ENCODE measurements at places on chromosomes 2 and 18.

GRCh38 chr2:9179572-9180201, 26.9 kb upstream of the ASAP2 start:
- DNase-seq = no peak

DNA sequence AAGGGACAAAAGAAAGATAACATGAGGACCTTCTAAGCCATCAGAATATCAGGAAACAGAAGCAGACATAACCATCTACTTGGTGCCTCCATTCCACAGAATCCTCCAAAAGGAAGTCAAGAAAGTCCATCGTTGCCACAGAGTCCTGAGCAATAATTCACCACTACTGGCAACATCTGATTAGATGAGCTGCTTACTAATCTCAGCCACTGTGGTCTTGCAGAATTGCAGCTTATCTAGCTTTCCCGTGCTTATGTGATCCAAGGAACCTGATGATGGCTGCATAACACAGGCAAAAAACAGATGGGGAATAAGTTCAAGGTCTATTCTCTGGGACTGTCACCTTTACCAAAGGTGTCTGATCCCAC, 278.5 kb downstream of the AFF3 start:
- DNase-seq = no peak

DNA sequence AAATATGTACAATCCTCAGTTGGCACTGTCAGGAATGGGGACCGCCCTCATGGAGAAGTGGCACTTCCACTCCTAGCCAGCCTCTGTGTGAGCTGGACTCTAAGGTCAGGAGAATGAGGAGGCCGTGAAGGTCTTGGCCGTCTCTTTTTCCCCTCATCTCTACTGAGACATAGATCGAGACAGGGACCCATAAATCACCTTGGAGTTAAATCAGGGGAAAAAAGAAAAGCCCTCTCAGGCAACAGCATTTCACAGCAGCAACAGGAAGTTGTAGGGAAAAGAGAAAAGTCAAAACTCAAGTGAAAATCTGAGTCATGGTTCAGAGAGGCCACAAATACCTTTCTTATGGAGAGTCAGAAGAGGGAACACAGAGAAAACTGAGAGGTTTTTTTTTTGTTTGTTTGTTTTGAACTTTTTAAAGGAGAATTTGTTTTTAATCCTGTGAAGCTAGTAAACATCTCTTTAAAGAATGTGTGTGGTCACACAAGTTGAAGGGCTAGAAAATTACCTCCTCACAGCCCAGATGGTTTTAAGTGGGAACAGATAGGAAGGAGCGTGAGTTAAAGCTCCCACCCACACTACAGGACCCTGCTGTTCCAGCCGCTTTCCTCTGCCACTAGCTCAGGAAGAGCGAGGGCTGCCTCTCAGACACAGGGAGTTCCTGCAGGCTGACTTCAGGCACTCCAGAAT, 30.6 kb upstream of the CYP1B1 start:
- DNase-seq = no peak

DNA sequence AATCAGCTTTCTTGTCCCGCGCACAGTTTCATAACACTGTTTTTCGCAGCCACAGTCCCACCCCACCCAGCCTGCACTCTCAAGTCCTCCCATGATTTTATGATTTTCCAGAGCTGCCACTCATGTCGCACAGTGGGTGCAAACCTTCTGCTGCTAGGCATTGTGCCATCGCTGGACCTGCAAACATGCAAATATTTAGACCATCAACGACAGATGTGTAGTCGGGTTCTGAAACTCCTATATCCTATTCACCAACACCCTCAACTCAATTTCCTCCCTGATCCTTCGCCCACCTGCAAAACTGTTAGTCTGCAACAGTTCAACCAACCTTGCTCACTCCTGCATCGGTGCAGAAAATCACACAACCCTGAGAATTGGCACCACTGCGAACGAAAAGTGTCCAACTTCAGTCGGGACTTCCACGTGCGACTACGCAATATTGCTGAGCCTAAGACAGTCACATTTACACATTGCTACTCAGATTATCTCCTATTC, 871 bp upstream of the ALS2 start:
- DNase-seq = no peak

DNA sequence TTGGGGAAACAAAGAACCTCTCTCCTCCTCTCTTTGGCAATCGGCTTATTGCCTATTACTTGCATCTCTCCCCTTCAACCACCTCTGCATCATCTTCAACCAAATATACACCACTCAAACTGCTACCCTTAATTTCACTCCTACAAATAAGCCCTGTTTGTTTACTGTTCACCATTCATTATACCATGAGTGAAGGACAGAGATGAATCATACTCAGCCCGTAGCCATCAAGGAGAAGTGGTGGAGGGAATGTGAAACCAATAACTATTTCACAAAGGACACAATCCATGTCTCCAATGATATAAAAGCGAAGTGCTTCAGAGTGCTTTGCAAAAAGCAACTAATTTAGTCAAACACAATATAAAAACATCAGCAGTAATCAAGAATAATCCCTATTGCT, 76.8 kb downstream of the CACNB4 start:
- no peak for DNase-seq

DNA sequence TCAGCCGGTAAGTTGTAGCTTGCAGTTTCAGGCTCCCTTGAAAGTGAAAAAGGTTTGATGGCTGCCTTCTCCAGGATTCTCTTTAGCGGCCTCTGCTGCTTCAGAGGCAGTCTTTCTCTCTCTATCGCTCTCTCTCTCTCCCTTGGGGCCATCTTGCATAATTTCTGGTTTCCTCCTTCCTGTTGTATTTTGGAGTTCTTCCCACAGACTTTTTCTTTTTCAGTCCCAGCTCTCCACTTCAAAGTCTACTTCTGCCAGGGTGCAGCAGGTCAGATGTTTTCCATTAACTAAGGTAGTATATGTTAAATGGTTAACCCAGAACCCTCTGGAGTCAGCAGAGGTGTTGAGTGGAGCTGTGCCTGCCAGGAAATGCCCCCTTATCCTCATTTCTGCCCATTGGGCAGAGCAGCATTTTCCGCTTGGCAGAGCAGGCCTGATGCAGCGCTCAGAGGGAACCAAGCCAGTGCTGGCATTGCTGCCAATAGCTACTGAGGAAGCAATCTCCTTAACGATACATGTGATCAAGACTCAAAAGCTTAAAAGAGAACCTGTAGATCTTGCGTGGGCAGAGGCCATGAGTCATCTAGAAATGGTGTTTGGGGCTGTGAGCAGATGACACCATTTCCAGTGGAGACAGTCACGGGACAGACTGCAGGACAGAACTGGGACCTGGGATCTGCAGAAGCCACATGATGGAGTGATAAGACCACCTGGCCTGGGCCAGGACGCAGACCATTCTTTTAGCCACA, 20.8 kb downstream of the DBI start:
- peak; percentile 69 for DNase-seq

DNA sequence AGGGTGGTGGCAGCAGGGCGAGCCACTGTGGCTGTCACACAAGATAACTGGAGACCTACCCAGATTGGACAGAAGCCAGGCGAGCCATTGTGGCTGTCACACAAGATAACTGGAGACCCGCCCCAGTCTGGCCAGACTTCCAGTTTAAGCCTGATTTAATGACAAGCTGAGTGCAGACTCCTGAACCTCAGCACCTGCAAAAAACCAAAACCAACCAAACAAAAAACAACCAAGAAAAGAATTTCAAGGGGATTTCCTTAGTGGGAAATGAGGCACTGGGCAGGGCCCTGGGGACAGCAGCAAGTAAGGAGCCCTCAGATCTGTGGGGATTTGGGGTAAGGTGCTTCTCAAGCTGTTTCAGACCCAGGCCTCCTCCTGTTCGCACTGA, 95.2 kb upstream of the BOD1L2 start:
- DNase-seq = no peak

DNA sequence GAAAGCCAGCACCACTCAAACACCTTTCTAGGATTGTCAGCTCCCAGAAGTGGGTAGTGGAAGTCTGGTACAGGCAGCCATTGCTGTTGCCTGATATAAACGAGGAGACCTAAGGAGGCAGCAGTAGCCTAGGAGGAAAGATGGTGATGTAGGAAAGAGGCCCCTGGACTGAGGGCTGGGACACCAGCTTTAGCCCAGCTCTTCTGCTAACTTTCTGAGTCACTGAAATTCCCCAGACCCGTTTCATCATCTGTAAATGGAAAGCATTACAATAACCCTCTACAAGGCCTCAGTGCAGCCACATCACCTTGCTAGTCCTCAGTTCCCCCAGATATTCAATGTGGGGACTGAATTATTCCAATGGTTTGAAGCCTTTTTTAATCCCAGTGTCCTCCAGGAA, 336.5 kb downstream of the TNS1 start:
- DNase-seq = no peak

- no peak for DNase-seq
These were observed 188.7 kb downstream of the FTCDNL1 start for GRCh38 chr2:199662255-199662654.

DNA sequence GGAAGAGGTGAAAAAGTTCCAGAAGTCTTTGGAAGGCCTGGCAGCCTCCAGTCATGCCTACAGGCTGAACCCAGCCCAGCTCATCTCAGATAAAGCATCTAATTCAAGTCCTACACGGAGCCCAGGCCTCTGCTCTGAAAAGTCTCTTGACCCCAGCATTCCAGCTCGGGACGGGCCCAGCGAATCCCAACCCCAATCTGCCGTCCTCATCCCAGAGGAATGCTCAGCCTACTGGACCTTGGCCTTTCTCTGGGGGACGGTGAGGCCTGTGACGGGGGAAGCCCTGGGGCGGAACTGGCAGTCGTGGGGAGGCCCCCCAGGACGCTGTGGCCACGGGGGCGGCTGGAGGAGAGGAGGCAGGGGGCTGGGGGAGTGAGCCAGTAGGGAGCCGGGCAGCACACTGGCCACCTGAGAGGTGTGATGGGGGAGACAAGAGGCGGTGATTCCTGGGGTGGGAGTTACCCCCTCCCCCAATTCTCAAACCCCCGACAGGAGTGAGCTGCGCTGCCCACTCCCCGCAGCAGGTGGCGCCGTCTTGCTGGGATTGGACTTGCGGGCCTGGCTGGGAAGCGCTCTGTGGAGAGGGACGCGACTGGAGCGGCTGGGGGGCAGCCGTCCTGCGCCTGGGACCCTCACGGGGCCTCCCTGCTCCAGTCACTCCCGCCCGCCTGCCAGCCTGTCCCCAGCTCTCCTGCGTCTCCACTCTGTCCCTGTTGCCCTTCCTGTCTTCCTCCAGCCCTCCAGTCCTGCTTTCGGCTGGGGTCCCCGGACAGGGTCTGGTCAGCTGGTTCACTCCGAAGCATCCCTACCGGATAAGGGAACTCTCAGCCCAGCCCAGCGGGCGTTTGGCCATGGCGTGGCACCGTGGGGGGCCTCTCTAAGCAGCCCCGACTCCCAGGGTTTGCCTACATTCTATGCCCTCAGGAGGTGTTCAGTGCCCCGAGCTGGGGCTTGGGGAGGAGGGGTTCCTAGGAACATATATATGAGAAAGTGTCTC, 182.6 kb upstream of the HAAO start:
- DNase-seq = peak; percentile 81

GRCh38 chr18:60976976-60977375, 356.3 kb upstream of the CDH20 start:
- no peak for DNase-seq

DNA sequence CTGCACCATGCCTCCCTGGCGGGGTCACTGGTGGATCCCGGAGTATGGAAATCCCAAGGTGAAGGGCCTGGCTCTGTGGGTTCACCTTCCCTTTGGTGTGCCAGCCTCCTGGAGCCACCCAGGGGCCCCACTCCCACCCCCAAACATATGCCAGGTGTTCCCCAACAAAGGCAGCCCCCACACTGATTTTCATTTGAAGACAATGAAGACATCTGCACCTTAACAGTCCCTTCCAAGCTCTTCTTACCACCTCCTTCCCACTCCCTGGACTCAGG, 11.7 kb downstream of the BIN1 start:
- no peak for DNase-seq

DNA sequence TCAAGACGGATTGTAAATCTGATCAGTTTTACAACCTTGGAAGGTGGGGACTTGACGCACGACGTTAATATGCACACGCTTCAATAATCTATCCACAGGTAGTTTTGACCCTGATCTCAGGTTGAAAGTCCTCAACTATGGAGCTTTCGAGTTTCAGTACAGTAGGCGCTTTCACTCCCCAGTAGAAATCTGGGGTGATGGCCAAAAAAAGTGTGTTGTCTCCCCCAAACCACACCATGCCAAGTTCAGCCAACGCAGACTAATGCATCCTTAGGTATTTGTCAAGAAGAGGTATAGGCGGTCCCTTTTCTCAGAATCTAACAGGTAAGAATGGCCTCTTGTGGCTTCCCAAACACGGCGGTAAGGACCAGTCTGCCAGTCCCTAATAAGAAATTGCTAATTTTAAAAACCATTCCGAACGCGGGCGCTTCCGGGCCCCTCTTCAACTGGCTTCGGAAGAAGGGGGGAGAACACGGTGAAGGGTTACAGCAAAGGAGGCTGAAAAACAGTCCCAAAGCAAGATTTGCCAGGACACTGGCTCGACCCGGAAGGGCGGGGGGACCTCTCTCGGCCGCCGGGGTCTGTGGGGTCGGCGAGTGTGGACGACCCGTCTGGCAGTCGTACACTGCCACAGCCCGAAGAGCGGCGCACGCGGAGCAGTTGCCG, 659 bp downstream of the FAM210A start:
- DNase-seq = no peak

DNA sequence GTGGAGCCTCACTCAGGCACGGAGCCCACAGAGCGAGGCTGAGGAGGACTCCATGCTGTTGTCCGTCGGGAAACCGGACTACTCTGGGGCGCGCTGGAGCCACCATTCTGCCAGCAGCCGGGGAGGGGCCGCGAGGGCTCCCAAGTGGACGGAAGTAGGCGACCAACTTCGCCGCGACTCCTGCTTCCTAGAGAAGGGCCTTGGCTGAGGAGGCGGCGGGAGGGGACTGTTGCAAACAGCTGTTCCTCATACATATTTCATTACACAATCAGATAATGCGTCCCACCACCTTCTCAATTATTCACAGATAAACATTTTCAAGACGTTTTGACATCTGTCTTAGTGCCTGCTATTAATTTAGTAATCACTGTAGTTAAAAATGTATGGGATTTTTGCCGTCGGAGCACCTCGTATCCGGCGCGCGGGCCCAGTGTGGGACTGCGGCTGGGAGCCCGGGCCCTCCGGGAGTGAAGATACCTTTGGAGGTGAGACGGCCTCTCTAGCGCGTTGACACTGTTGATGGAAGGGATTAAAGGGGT, 11.7 kb upstream of the SIX3 start:
- DNase-seq = no peak

DNA sequence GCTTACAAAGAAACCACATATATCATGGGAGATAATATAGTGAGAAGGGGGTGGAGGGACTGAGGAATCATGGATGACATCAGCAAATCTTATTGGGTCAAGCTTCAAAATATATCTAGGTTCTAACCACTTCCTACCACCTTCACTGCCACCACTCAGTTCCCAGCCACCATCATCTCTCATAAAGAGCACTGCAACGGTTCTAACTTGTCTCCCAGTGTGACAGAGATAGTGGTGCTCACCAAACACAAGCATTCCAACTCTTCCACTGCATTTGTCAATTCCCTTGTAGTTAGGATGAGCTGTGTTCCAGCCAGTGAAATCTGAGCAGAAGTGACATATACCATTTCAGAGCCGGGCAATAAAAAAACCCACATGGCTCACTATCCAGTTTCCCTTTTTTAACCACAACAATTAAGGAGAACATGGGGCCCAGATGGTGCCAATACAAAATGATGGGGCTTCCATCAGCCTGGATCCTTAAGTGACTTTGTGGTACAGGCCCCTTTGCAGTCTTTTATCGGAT, 318.1 kb downstream of the NBAS start:
- DNase-seq = no peak

GRCh38 chr2:69947325-69947931, 14.0 kb downstream of the ASPRV1 start:
- DNase-seq = no peak

GRCh38 chr2:135582383-135582782, 51.1 kb downstream of the R3HDM1 start:
- DNase-seq = no peak

- DNase-seq = no peak
These were observed 75.5 kb downstream of the NPAS2 start for GRCh38 chr2:100895402-100895801.

Data from activated effector memory CD4-positive, alpha-beta T cell treated with anti-CD3 and anti-CD28 coated beads, Interleukin-2, amount 50 U/mL, for 16 hours (primary cell).